G401 (cell line): ENCODE measurements at places on chromosomes 11 and 22.

GRCh38 chr11:36569095-36569494 lies 1.3 kb downstream of the RAG1 start:
- no peak for DNase-seq

- DNase-seq, result no peak
These were observed 11.6 kb upstream of the CAPN5 start for GRCh38 chr11:77055101-77055561.

DNA sequence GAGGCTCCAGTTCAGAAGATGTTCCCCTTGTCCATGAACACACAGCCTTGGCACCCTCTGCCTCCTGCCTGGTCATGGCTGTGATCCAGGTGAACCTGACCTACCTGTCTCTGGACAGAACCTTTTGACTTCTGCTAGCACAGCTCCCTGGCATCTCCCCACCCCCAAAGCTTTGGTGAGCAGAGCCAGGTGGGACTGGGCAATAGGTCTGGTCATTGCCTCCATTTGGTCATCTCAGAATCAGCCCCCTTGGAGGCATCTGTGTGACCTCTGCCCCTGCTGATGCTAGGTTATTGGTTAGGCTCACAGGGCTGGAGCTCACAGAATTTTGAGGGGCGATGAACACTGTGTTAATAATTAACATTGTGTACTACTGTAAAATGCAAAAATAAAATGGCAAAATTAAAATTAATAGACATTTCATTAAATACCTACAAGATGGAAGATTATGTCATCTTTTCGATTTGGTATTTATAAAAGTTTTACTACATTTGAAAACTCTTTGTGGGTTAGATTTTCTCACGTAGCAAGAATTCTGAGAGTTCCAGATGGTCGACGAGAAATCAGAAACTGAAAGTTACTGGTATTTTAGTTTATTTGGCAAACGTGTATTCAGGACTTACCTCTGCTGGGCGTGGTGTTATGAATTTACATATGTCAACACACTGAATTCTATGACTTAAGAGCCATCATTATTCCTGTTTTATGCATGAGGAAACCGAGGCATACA lies 8.3 kb upstream of the KIAA0930 start:
- no peak for DNase-seq

DNA sequence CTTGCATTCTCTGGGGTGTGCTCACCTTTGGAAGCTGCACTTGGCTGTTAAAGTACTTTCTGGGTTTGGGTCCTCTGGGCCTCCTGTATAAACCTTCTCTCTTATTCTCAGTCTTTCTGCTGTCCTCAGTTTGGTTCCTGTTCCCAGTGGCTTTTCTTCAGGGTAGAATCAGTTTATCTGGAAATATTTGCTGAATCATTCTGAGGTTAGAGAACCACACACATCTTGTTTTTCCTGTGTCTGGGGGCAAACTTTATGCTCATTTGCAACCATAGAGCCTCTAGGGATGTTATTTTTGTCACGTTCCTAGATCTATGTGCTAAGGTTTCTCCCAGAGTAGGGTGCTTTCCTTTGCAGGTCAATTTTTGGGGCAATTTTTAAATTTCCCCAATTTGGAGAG lies 224.3 kb upstream of the C11orf87 start:
- DNase-seq, result no peak

DNA sequence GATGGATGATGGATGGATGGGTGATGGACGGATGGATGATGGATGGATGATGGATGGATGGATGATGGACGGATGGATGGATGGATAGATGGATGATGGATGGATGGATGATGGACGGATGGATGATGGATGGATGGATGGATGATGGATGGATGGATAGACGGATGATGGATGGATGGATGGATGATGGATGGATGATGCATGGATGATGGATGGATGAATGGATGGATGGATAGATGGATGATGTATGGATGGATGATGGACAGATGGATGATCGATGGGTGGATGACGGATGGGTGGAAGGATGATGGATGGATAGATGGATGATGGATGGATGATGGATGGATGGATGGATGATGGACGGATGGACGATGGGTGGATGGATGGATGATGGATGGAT lies 21.1 kb downstream of the KCTD17 start:
- no peak for DNase-seq

- no peak for DNase-seq
These were observed 64.4 kb downstream of the SPON1 start for GRCh38 chr11:14026961-14027360.

- DNase-seq, result no peak
These were observed 41.7 kb downstream of the IGF2 start for GRCh38 chr11:2097356-2097997.

DNA sequence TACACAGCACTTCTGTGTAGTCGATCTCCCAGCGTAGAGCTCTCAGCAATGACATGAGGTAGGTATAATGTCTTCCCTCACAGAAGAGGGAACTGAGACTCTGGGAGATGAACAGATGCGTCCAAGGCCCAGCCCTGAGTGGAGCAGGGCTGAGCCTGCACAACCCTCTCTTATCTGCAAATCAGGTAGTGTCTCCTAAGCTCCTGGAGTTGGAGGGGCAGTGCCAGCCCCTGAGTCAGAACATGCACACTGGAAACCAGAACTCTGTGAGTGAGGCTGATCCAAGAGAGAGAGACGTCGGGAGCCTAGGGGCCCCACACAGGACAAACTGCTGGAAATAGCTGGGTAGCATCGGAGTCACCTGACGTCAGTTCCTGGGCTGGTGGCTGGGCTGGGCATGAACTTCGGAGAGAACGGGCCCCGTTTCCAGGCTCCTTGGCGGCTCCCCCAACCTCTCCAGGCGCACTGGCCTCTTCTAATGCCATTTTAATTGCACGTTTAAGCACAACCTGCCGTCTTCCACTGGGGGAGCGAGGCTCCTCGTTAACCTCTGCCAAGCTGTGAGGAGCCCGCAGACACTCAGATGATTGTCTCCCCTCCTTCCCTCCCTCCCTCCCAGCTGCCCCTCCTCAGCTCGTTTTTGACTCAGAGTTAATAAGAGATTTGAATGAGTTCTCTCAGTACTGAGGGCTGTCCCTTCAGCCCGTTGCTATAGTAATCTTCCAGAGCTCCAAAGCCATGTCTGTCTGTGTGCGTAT lies 191.2 kb upstream of the TBCEL start:
- peak; percentile 8 for DNase-seq

- DNase-seq, result no peak
These were observed 12.9 kb downstream of the NAV2 start for GRCh38 chr11:19725379-19726079.

DNA sequence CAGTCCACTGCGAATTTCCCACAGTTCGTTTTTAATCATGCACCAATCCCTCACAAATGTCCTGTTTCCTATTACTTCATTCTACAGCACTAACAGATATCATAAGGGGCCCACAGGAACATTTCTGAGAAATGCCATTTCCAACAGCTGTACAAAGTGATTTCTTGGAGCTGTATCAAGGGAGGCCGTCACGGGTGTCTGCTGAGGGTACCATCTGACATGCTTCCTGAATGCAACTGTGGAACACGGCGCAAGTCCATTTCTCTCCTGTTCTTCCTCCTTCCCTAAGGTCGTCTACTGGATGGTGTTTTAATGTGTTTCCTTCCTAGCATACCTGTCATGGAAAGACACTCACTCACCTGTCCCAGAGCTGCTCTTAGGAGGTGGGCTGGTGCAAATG lies 320.7 kb downstream of the LARGE1 start:
- no peak for DNase-seq

GRCh38 chr11:73157101-73158010 lies 15.2 kb upstream of the FCHSD2 start:
- no peak for DNase-seq

- DNase-seq, result no peak
These were observed 35.6 kb upstream of the PSMA1 start for GRCh38 chr11:14555818-14556217.

DNA sequence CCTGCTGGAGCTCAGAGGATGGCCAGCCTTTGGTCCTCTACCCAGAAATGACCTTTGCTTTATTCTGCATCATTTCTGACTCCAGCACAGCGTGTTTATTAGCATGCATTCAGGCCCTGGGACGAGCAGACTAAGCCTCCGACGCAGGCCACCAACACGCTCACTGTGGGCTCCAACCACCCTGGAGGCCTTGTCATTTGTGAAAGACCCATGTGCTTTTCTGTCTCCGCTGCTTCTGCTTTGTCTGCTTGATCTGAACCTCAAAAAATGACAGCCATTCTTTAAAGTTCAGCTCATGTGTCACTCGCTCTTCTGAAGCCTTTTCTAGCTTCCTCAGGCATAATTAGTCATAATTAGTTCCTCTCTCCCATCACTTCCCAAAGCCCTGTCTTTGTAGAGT lies 109.1 kb upstream of the TIMP3 start:
- DNase-seq, result no peak

DNA sequence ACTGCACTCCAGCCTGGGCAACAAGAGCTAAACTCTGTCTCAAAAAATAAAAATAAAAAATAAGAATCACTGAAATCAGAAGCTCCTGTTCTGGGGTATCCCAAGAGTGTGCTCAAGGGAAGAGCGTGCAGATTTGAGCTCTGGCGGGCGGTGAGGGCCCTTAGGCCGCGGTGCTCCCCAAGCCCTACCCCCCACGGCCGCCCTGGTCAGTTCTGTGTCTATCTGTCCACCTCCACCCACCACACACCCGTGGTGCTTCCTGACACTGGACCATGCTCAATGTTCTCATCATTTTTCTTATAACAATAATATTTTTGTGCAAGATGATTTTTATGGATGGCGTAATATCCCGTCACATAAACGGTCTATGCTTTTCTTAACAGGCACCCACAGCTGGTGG lies 71.1 kb downstream of the RTL6 start:
- DNase-seq, result no peak

DNA sequence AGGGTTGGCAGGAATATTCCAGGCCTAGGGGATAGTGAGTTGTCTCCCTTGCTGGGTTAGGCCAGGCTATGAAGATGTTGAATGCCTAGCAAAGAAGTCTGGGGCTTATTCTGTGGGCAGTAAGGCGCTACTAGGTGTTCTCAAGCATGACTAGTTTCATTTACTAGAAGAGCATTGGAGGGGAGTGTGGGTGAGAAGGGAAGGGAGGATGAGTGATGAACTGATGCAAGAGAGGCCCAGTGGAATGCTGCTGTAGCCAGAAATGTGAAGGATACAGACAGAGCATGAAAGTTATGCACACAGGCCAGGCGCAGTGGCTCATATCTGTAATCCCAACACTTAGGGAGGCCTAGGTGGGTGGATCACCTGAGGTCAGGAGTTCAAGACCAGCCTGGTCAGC lies 33.5 kb downstream of the POU2F3 start:
- no peak for DNase-seq

- no peak for DNase-seq
These were observed 108.4 kb downstream of the SHANK2 start for GRCh38 chr11:71144010-71144409.

DNA sequence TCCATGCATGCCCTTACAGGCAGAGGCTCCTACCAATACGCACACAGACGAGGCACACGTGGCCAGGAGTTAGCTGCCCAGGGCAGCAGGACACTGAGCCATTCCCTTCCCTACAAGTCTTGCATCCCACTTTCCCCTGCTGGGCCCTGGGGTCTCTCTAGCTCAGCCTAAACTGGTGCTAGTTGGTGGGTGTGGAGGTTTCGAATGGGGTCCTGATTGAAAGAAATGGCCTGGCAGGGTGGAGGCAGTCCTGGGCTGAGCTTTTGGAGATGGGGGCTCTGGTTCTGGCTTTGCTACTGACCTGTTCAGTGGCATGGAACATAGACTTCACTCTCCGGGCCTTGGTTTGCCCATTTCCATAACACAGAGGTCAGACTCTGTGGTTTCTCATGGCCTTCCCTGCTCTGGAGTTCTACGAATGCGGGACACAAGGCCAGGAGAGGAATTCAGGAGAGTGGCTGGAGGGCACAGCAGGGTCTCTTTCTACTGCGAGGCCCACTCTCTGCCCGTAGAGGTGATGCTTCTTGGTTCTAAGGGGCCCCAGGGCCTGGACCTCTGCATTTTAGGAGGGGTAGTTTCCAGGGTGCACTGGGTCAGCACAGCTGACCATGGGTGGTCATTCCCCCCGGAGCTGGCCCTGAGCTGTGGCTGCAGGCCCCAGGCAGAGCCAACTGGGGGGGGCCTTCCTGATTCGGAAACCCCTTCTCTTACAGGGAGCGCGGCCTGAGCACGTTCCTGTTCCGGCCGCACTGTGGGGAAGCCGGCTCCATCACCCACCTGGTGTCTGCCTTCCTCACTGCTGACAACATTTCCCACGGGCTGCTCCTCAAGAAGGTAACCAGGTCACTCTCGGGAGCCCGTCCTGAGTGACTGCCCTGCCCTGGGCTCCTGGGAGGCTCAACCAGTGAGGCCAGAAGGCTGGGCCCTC lies 40.0 kb downstream of the RNF141 start:
- no peak for DNase-seq

- DNase-seq, result no peak
These were observed 457.7 kb downstream of the BRD1 start for GRCh38 chr22:49369726-49370626.

DNA sequence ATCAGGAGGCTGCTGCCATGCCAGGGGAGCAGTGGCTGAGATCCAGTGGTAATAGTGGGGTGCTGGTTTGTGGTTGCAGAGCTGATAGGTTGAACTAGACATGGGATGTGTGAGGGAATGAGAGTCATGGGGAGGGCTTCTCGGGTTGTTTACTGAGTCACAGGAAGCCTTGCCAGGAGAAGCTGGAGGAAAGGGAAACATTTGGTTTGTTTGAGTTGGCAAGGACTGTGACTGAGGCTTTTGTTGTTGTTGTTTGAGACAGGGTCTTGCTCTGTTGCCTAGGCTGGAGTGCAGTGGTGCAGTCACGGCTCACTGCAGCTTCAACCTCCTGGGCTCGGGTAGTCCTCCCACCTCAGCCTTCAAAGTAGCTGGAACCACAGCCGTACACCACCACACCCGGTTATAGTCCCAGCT lies 49.3 kb downstream of the CABIN1 start:
- DNase-seq, result no peak

- no peak for DNase-seq
These were observed 71.1 kb upstream of the SLC5A12 start for GRCh38 chr11:26792941-26793340.

DNA sequence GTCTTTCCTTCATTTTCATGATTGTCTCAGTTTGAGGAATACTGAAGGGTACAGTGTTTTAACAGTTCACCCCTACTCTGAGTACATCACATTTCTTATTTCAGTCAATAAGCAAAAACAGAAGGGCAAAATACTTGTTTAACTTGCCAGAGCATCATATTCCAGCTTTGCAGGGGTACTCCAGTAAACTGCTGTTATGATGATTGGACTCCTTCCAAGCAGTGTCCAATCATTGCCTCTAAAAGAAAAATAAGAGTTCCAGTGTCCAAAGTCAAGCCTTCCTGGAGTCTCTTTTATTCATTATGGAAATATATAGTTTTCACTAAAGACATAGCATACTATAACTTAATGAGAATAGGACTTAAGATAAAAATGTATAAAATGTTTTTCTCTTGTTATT lies 105.1 kb downstream of the FANCF start:
- no peak for DNase-seq

- DNase-seq, result peak; percentile 78
These were observed at the start of gene DKK3 for GRCh38 chr11:12007769-12008737. DKK3 (minus strand) TSS chr11:12008626; CDS start chr11:12008582, 44 bp downstream.

DNA sequence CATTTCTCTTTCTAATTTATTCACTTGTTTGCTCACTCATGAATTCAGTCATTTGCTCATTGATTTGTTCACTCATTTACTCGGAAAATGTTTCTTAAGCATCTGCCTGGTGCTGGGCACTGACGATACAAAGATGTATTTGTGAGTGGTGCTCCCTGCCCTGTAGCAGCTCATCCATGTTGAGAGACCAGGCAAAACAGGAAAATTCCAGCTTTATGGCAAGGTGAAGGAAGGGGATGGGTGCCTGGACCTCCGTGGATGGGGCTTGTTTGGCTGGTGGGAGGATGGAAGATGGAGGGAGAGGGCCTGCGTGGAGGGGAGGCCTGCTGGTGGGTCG lies 53.1 kb downstream of the TBC1D22A start:
- no peak for DNase-seq

GRCh38 chr11:112412383-112412782 lies 151.7 kb upstream of the PLET1 start:
- no peak for DNase-seq
